NCI-H1417 treated with DMSO at 0.1 percent for 48 hours (cell line): ENCODE measurements at places on chromosomes 2 and 18.

DNA sequence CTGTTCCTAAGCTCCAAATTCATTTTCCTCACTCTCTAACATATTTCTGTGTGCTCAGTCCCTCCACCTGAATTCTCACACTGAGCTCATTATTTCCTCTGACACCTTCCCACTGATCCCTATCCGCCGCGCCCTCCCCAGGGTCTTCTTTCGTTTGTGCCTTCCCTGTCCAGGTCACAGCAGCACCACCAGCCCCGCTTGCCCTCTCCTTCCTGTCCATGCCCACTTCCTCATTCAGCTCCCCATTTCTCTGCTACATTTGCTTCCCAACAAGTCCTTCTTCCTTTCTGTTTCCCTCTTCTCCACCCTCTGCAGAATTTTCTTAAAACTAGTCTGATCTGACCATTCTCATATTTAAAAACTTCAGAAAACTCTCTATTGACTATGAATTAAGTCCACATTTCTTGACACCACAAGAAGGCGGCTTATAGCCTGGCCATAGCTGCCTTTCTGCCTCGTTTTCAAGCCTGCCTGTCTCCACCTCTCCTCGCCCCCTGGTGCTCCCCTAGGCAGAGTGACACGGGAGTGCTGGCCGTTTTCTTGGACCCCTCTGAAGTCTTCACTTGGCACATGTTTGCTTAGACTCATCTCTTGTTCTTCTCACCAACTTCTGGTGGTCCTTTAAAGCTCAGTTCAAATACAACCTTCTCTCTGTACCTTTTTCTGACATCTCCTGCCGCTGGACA, 138.7 kb upstream of the BOD1L2 start:
- DNase-seq: no peak

GRCh38 chr18:8996771-8997432, 105.6 kb upstream of the NDUFV2 start:
- DNase-seq: no peak

GRCh38 chr18:58535340-58536201, 93.3 kb downstream of the ALPK2 start:
- DNase-seq: no peak

- no peak for DNase-seq
These were observed 21.8 kb upstream of the TANK start for GRCh38 chr2:161138429-161138828.

GRCh38 chr2:84481702-84482101, 22.6 kb upstream of the SUCLG1 start:
- no peak for DNase-seq

- no peak for DNase-seq
These were observed 11.3 kb upstream of the PARD6G start for GRCh38 chr18:80258640-80259039.

DNA sequence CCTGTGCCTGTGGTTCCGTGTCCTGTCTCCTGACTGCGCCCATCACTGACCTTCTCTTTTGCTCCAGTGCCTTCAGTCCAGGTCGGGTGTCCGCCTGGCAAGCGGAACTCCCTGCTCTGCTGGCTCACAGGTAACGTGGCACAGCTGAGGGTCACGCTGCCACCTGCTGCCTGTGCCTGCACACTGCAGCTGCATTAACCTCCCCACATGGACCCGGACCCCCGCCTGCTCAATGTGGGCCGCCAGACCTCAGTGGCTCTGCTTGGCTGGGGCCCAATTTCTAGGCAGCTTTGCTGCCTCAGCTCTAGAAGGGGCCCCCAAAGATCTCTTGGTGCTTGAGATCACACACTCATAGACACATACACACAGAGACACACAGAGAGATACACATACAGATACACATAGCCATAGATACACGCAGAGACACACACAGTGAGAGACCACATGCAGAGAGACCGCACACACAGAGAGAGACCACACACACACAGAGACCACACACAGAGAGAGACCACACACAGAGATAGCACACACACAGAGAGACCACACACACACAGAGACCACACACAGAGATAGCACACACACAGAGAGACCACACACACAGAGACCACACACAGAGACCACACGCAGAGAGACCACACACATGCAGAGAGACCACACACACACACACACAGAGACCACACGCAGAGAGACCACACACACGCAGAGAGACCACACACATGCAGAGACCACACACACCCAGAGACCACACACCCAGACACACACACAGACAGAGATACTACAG, 14.9 kb upstream of the CNNM3 start:
- no peak for DNase-seq

- DNase-seq: no peak
These were observed 117.5 kb downstream of the RTP5 start for GRCh38 chr2:241986836-241987641.

- no peak for DNase-seq
These were observed 206.7 kb upstream of the RBBP8 start for GRCh38 chr18:22726469-22726868.

DNA sequence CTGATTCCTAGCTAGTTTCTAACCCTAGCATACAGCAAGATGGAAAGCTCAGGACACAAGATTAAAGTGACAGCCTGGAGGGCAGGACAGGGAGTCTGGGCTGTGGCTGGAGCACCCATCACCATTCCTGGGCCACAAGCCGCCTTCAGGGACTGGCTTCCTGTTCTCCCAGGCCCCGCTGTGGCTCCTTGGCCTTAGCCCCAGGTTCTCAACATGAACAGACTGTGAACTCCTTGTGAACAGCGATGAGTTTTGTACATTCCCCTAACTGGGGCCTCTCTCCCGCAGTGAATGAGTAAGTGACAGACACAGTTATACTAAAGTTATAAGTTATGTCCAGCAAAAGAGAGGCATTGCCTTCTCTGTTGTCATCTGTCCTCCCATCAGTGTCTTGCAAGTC, 35.9 kb upstream of the SLC14A1 start:
- DNase-seq: no peak

DNA sequence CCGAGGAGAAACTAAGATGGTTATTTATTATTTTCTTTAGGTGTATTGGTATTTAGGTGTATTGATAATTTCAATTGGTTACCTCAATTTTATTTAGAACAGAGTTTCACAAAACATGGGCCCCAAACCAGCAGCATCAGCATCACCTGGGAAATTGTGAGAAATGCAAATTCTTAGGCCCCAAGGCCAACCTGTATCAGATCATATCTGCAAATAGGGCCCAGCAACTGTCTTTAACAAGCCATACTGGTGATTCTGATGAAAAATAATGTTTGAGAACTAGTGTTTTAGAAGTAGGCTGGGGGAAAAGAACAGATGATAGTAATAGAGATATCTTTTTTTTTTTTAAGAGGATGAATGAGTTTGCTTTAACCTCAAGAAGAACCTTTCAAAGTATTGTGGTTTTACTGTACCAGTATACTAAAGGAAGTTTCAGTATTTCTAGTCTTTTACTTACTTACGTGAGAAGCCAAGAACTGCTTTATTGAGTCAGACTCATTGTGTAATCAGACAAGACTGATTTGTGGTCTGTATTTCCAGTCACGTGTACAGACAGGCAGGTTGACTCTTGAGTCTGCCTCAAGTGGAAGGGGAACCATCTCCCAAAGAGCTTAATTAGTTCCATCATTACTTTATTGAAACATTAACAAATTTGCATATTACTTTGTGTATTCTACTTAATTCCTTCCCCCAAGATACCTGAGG, 60.4 kb upstream of the GAREM1 start:
- DNase-seq: no peak

- no peak for DNase-seq
These were observed 289.2 kb downstream of the LRRTM4 start for GRCh38 chr2:77232909-77233425.

DNA sequence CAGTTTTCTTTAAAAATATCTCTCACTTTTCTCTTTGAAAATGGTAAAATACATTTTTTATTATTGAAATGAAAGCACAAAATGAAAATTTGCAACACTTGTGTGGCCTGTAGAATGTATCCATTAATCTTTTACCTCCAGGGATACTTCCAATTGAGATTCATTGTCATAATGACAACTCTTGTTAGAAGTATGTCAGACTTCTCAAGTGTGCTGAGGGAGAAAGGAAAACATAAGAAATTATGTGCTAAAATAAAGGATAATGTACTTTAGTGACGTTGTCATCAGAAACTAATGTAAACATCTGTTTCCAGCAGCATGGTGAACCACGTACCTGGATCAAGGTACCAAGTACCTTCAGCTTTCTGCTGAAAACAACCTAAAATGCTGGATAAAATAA, 195.8 kb upstream of the STON1 start:
- no peak for DNase-seq

- DNase-seq: no peak
These were observed 27.1 kb upstream of the CWC22 start for GRCh38 chr2:180033993-180034894.

GRCh38 chr18:41993151-41993550, 38.1 kb downstream of the PIK3C3 start:
- DNase-seq: no peak
